NB4 (cell line): ENCODE measurements at places on chromosomes 12 and 14.

DNA sequence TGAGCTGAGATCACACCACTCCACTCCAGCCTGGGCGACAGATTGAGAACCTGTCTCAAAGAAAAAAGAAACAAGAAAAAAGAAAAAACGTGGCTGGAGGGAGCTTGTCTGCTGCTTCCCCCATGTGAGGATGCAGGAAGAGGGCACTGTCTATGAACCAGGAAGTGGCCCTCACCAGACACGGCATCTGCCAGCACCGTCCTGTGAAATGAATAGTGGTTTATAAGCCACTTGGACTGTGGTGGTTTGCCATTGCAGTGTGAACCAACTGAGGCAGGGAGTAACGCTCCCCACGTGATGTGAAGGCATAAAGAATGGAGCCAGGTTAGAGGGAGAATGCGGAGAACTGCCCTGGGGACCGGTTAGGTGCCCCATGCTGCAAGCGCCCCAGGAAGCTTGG is 4.5 kb upstream of the BRF1 start:
- no peak for DNase-seq

GRCh38 chr14:59215757-59216156 is 27.3 kb downstream of the DAAM1 start:
- no peak for DNase-seq

DNA sequence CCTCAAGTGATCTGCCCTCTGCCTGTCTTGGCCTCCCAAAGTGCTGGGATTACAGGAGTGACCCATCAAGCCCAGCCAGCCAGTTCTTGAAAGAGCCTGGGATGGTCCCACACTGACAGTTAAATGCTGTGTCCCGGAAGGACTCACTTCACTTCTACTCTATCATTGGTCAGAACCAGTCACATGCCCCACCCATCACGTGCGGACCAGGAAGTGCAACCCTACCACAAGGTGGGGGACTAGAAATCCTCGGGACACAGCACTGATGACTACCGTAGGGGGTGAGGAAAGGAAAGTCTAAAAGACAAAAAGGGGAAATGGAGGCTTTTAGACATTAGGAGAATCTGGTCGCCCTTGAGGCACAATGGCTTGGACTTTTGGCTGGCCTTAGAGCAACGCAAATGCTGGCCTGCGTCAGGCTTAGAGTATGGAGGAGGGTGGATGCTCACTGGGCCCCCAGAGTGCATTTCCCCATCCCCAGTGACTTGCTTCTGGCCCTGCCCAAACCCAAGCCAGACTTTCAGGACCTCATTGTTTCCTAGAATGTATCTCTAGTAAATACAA is 207.7 kb downstream of the TTC8 start:
- DNase-seq: peak; percentile 11

- no peak for DNase-seq
These were observed 288.7 kb downstream of the NAV3 start for GRCh38 chr12:78119351-78119918.

GRCh38 chr12:113102811-113103210 is 32.8 kb downstream of the RASAL1 start:
- DNase-seq: no peak

GRCh38 chr12:11143352-11143751 is 8.9 kb upstream of the TAS2R30 start:
- DNase-seq: no peak

- DNase-seq: no peak
These were observed 15.0 kb downstream of the FERMT2 start for GRCh38 chr14:52935833-52936232.

GRCh38 chr12:111424189-111424792 is 18.6 kb downstream of the SH2B3 start:
- DNase-seq: no peak

GRCh38 chr12:15209782-15210181 is 11.4 kb downstream of the RERG start:
- no peak for DNase-seq

DNA sequence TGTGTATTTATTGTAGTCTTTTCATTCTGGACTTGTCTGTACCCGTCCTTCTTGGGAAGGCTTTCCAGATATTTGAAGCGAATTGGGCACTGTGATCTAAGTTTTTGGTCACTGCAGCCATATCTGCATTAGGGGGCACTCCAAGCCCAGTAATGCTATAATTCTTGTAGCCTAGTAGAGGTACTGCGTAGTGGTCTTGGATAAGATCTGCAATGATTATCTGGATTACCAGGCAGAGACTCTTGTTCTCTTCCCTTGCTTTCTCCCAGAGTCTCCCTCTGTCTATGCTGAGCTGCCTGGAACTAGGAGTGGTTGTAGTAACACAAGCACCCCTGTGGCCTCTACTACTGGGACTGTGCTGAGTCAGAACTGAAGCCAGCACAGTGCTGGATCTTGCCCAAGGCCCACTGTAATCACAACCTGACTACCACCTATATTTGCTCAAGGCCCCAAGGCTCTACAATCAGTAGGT is 30.0 kb downstream of the SLC38A2 start:
- DNase-seq: peak; percentile 60

DNA sequence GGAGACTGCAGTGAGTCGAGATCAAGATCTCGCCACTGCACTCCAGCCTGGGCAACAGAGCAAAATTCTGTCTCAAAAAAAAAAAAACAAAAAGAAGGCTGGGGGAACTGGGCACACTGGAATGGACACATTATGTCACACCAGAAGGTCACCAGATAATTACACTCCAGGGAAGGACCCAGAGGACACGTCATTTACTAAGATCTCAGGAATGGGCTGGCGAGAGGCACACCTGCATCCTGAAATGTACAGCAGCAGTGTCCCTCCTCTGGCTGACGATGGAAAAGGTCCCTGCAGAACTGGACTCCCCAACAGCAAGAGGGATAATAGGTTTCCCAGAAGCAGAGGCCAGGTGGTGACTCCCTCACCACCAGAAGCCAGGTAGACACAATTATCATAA is 243.5 kb downstream of the BCL11B start:
- no peak for DNase-seq

DNA sequence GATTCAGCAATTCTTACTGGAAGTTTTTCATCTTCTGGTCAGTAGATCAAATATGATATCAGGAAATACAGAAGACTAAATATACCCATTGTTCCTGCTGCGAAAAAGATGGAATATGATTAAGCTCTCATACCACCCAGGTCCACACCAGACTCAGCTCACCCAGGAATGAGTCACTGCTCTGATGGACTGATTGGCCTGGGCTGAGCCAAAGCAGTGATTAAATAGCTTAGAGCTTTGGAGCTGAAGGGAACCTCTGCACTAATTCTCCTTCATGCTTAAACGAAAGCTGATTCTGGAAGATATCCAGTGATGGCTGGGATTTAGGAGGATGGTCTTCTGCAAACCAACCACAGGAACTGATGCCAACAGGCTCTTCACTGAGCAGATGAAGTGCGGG is 62.0 kb upstream of the SYT1 start:
- no peak for DNase-seq

GRCh38 chr14:104887623-104888488 is 22.8 kb downstream of the CEP170B start:
- no peak for DNase-seq

GRCh38 chr14:75699331-75699730 is 38.3 kb downstream of the TTLL5 start:
- no peak for DNase-seq

DNA sequence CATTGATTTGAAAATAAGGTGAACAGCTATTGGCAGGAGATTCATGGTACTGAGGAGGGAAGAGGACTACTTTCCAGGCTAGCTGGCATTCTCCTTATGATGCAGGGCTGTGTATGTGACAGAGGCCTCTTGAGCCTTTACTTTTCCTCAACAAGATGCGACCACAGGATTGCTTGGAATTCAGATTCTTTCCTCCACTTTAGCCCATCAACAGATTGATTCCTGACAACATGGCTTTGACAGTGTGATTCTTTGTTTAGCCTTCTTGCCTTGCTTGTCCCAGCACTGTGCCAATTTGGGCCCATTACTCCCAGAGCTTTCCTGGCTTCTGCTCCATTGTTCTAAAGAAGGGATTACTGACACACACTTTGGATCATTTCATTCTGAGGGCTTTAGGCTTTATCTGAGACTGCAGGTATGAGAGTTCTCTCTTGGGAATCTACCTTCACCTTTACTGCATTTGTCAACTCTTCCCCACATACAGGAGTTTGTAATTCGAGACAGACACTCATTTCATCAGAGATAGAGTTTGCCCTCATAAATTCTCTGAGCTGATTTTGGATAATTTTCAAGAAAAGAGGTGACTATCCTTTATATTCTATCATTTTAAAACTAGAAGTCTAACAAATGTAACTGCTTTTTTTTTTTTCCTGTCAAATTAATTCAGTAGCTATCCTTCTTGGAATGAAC is 206.4 kb upstream of the GZMB start:
- DNase-seq: no peak

GRCh38 chr12:132899033-132899432 is 11.6 kb upstream of the CHFR start:
- no peak for DNase-seq

- DNase-seq: peak; percentile 52
These were observed 6.3 kb downstream of the PPFIBP1 start for GRCh38 chr12:27530157-27530922.

DNA sequence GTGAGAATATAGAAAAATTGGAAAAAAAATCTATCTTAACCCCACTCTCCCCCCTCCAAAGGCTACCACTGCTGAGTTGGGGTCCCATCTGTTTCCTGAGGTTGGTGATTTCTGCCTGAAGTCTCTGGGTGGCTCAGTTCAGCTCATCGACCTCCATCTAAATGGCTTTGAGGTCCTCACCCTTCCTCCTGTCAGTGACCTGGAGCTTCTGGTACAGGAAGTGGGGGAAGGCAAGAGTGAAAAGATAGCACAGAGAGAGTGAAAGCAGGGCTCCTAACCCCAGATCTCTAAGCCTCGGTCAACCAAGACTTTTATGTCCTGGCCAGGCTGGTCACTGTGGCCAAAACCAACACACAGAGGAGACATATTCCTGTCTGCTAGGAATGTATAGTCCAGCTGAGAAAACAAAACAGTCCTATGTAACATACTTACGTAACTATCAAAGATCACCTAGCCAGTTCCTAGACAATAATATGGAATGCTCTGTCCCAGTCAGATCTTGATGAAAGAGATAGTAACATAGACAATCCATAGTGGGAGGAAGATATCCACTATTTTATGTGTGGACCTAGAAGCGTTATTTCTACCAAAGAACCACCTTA is 12.3 kb upstream of the KRT73 start:
- DNase-seq: no peak
